ENCODE measurements at places on chromosomes 2 and 18. TPM values are rescaled to one million over a fixed set of nuclear protein-coding genes. Genes with fewer than 3 reads are reported as not detected.

GRCh38 chr2:231717281-231718171 lies 9.2 kb downstream of the PTMA start:
- no peak for DNase-seq

- DNase-seq, result no peak
Measured at GRCh38 chr2:2846332-2847208, 515.5 kb upstream of the MYT1L start.

GRCh38 chr2:17136877-17137276 lies 381.4 kb downstream of the RAD51AP2 start:
- DNase-seq, result no peak

DNA sequence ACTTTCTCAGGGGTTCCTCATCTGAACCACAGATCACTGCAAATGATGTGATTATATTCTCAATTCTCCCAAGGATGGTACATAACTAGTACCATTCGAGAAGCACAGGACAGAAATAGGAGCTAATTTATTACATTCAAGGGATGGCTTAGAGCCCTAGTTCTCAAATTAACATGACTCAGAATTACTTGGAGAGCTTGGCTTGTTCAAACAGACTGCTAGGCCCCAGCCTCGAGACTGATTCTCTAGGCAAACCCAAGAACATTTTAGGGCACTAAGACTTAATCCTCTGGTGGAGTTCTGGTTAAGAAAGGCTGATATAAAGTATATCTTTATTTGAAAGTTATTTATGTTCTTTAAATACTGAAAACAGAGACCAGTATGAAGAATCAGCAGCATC lies 35.8 kb downstream of the HIBCH start:
- DNase-seq, result no peak

Gene MAP2
- 36.4 TPM for total RNA-seq

Gene TM4SF20
- total RNA-seq, result not detected

DNA sequence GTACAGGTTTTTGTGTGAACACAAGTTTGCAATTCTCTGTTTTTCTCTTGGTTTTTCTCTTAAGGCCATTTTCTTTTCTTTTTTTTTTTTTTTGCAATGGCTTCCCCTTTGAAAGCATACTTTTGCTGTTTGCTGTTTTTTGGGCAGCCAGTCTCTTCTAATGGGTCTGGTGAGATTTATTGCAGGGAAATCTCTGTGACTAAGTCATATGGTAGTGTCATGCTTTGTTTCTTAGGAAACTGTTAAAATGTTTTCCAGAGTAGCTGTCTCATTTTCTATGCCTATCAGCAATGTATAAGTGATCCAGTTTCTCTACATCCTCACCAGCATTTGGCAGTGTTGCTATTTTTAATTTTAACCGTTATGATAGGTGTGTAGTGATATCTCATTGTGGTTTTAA lies 27.9 kb upstream of the CDCA7 start:
- DNase-seq, result no peak

DNA sequence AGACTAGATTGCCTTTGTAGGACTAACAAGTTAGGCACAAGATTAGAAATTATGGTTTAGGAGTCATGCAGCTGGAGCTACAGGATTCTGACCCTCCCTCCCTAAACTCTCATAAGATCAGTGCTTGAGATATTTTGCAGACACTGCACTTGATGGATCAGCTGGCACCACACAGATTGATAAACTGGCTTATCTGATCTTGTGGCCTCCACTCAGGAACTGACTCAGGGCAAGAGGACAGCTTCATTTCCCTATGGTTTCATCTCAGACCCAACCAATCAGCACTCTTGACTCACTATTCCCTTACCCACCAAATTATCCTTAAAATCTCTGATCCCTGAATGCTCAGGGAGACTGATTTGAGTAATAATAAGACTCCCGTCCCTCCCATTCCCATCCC lies 152.3 kb downstream of the DIS3L2 start:
- DNase-seq, result no peak

Gene KCNG3
- total RNA-seq, result not detected

- no peak for DNase-seq
Measured at GRCh38 chr2:30108192-30108591, 38.6 kb upstream of the YPEL5 start.

Measured in omental fat pad (tissue), 4 donors.